SJSA1 (cell line): ENCODE measurements at places on chromosomes 11 and 22. TPM values are rescaled to one million over a fixed set of nuclear protein-coding genes. Genes with fewer than 3 reads are reported as not detected.

The TRMT112 gene
- total RNA-seq: 506 and 974 TPM in 2 replicates

The BIRC2 gene
- 68.7 and 76.0 TPM in 2 replicates for total RNA-seq

The MUC6 gene
- not detected in 2 replicates for total RNA-seq

The ABCG4 gene
- total RNA-seq: 0.05 TPM in 1 of 2 replicates, not detected in the other

The DRD4 gene
- not detected in 2 replicates for total RNA-seq

- no peaks in the 10 kb centered on the region for H3K4me1 ChIP-seq
- H3K27me3 ChIP-seq: no peaks in the 10 kb centered on the region
- no peaks in the 10 kb centered on the region for H3K36me3 ChIP-seq
Measured at GRCh38 chr11:9636691-9637090, 27.2 kb upstream of the SWAP70 start.

DNA sequence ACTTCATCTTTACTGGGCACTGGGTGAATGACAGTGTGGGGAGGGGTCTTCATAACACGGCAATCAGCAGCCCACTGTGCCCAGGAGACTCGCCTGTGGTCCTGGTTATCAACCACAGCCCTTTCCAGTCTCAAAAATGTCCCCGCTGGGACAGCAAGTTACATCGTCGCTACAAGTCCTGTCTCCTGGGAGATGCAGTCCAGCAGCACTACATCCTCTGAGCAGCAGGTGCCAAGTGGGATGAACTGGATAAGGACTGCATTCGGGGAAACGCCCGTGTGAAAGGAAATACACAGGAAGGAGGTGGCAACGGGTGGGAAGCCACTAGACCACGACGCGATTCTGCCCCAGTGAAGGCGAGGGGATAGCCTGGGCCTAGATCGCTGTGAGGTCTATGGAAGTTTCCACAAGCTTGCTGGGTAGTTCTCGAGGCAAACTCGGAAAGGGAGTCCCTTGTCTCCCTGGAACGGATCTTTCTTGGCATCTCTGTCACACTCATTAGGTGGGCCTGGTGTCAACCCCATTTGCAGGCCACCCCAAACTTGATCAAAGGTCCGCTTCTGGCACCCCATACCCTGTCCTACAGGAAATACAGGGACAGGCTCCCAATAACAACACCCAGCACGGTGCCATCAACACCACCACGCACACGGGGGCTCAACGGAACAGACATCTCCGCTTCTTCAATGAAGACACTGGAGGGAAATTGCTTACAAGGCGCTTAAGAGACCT lies 4.4 kb downstream of the ASCL2 start:
- H3K27ac ChIP-seq: no peak overlapping the region
- no peak overlapping the region for H3K4me3 ChIP-seq
- no peaks in the 10 kb centered on the region for H3K36me3 ChIP-seq
- H3K4me1 ChIP-seq: peaks cover 12% of the 10 kb centered on the region
- H3K27me3 ChIP-seq: peaks cover 78% of the 10 kb centered on the region
- DNase-seq: no peak

GRCh38 chr11:2385156-2386151 lies 8.3 kb downstream of the CD81 start:
- H3K4me1 ChIP-seq: peaks cover 45% of the 10 kb centered on the region
- H3K27me3 ChIP-seq: no peaks in the 10 kb centered on the region
- no peak overlapping the region for H3K27ac ChIP-seq
- no peak overlapping the region for H3K4me3 ChIP-seq
- H3K36me3 ChIP-seq: peaks cover 87% of the 10 kb centered on the region
- DNase-seq: no peak

DNA sequence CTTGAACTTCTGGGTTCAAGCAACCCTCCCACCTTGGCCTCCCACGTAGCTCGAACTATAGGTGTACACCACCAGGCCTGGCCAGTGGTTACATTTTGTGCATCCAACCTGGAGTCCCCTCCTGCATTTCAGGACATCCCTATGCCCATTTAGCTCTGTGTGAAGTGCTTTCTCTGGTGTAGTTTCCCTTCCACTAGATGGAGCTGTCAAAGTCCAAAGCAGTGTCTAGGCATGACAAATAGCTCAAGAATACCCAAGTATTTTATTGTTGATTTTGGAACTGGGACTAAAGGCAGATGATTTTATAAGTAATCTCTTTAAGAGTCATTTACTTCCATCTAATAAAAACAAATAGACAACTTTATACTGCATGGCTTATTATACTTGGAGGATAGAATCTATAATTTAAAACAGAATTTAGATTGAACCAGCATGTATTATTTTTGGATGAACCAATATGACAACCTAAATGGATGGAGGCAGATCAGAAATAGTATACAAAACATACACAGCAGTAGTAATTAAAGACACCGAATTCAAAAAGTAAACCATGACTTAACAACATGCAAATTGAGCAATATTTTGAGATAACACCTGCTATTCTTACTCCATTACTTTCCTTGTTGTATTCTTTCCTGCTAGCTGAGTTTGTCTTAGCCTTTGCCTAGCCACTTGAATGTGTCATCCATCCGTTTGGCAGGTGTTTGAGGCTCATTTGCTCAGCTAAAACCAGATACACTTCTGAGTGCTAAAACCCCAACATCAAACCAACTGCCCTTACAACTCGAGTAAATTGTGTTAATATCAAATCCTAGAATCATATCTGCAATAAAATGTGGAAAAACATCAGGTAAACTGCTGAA lies 37.7 kb downstream of the EIF4ENIF1 start:
- no peak overlapping the region for H3K27ac ChIP-seq
- H3K4me3 ChIP-seq: no peak overlapping the region
- DNase-seq: no peak

GRCh38 chr22:36341640-36342041 lies 46.1 kb downstream of the MYH9 start:
- H3K27me3 ChIP-seq: no peaks in the 10 kb centered on the region
- no peak overlapping the region for H3K4me3 ChIP-seq
- H3K4me1 ChIP-seq: peaks cover 84% of the 10 kb centered on the region
- H3K27ac ChIP-seq: peak overlapping the region; percentile 49; the same call in 1 of the 2 replicates
- H3K36me3 ChIP-seq: peaks cover 100% of the 10 kb centered on the region

DNA sequence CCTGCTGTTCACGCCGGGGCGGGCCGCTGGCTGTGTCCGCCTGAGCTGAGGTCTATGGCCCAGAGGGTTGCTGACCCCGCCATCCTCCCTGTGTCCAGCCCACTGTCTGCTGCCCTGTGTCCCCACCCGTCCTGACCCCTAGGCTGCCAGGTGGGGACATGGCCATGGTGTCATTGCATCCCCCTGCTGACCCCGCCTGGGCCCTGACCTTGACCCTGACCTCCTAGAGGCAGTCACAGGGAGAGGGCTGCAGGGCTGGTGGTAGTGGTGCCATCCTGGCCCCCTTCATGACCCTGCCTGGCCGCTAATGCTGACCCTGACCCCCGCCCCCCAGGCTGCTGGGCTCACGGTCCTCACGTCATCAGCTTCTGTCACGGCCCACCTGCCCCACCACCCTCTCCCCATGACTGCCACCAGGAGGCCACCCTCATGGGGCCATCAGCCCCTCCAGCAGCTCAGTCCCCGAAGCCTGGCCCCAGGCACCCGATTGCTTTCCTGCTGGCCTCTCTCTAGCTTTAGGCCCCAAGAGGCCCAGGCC lies 285.9 kb downstream of the BRD1 start:
- no peaks in the 10 kb centered on the region for H3K36me3 ChIP-seq
- H3K27ac ChIP-seq: no peak overlapping the region
- DNase-seq: no peak
- no peak overlapping the region for H3K4me3 ChIP-seq
- H3K4me1 ChIP-seq: no peaks in the 10 kb centered on the region

- no peak for DNase-seq
- no peak overlapping the region for H3K4me3 ChIP-seq
- no peaks in the 10 kb centered on the region for H3K4me1 ChIP-seq
- no peaks in the 10 kb centered on the region for H3K27me3 ChIP-seq
- H3K27ac ChIP-seq: no peak overlapping the region
Measured at GRCh38 chr11:113778111-113778910, 1.3 kb upstream of the CLDN25 start.

- peaks cover 22% of the 10 kb centered on the region for H3K36me3 ChIP-seq
- no peak overlapping the region for H3K4me3 ChIP-seq
- no peaks in the 10 kb centered on the region for H3K27me3 ChIP-seq
- no peak overlapping the region for H3K27ac ChIP-seq
Measured at GRCh38 chr22:29245626-29246385, 22.0 kb downstream of the RHBDD3 start.

- H3K36me3 ChIP-seq: no peaks in the 10 kb centered on the region
- no peaks in the 10 kb centered on the region for H3K4me1 ChIP-seq
- no peaks in the 10 kb centered on the region for H3K27me3 ChIP-seq
- H3K4me3 ChIP-seq: no peak overlapping the region
- no peak for DNase-seq
- H3K27ac ChIP-seq: no peak overlapping the region
Measured at GRCh38 chr11:128914216-128915148, 23.3 kb downstream of the KCNJ5 start.

DNA sequence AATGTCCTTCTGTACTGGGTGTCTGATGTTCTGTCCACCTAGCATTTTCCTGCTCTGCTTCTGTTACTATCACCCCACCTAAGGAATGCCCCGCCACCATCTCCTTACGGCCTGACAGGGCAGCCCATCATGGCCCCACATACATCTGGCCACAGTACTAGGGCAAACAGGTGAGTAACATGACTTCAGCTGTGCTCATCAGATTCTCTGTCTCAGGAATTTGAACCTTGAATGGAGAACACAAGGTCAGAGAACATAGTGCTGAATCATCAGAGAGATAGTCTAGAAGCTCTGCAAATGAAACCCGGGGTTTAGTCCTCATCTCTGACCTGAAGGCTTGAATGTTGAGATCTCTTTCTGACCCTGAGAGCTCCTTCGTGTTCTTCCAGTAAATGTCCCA lies 32.4 kb downstream of the ZC3H12C start:
- no peak for DNase-seq
- no peak overlapping the region for H3K27ac ChIP-seq
- no peaks in the 10 kb centered on the region for H3K27me3 ChIP-seq
- no peaks in the 10 kb centered on the region for H3K4me1 ChIP-seq

DNA sequence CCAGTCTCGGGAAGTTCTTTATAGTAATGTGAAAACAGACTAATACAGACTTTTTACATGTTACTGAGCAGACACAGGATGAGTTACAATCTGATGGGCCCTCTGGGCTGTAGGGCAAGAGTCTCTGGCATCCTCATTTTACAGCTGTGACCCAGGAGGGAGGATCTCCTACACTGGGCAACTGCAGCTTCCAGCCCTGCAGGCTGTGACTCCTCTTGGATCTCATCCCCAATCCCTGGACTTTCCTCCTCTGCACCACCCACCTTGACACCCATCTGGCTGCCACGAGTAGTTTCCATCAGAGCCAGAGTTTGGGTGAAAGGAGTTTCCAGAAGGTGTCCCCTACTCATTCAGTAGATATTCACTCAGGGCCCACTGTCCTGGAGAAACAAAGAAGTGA lies 48.9 kb upstream of the MYEOV start:
- no peaks in the 10 kb centered on the region for H3K4me1 ChIP-seq
- H3K27ac ChIP-seq: no peak overlapping the region
- DNase-seq: no peak
- no peak overlapping the region for H3K4me3 ChIP-seq

DNA sequence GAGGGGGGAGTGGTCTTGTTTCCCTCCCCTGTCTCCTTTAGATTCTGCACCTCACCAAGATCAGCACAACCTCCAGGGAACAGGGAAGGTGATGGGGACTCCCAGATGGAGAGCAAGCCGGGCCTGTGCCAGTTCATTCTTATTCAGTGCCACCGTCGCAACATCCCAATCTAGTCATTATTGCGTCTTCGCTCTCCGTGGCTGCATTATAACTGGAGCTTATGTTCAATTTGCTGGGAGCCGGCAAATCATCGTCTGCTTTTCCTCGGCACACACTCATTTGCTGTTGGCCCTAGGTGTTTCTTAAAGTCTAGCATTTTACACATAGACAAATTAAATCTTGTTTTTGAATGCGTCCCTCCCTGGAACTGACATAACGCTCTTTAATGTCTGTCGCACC lies 1269.7 kb downstream of the BRD1 start:
- DNase-seq: no peak
- peaks cover 5% of the 10 kb centered on the region; the same call in 1 of the 2 replicates for H3K4me1 ChIP-seq
- H3K36me3 ChIP-seq: no peaks in the 10 kb centered on the region
- no peak overlapping the region for H3K4me3 ChIP-seq
- H3K27ac ChIP-seq: no peak overlapping the region
- H3K27me3 ChIP-seq: no peaks in the 10 kb centered on the region

DNA sequence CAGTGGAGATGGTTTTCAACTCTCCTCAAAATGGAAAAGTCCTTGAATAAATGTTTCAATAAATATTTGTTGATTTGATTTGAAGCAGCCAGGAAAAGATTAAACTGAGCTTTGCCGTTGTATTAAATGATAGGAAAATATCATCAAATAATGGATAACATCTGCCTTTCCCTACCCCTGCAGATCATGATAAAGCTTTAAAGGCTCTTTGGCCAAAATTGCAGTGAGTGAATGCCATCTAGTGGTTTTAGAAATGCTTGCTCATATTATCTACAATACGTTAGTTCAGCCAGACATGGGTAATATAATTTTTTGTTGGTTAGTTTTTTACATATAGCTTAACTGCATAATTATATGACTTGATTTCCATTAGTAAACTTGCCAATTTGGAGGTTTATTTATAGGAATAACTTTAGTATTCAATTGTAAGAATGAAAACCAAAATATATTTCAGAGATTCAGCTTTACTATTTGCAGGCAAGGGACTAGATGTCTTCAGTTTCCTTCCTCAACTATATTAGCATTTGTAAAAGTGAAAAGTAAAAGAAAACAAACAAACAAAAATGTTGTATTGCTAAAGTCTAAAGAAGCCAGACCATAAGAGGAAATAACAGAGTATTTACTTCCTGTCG lies 159.2 kb downstream of the MSANTD4 start:
- H3K27me3 ChIP-seq: no peaks in the 10 kb centered on the region
- H3K4me3 ChIP-seq: no peak overlapping the region
- no peaks in the 10 kb centered on the region for H3K36me3 ChIP-seq

DNA sequence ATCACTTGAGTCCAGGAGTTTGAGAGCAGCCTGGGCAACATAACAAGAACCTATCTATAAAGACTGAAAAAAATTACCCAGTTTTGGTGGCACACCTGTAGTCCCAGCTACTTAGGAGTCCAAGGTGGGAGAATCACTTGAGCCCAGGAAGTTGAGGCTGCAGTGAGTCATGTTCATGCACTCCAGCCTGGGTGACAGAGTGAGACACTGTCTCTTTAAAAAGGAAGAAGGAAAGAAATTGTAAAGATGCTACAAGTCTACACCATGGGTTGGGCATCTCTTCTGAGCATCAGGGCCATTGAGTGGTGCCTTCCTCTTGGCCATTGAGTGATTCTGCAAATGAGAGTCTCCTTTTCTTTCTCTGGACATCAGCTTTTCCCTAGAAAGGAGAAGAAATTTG lies 15.7 kb upstream of the MTMR3 start:
- DNase-seq: peak; percentile 15
- no peak overlapping the region for H3K4me3 ChIP-seq
- no peak overlapping the region for H3K27ac ChIP-seq
- H3K36me3 ChIP-seq: no peaks in the 10 kb centered on the region
- no peaks in the 10 kb centered on the region for H3K27me3 ChIP-seq
